Activated CD4-positive, alpha-beta T cell treated with anti-CD3 and anti-CD28 coated beads, Interleukin-2, amount 10 ng/mL, durations not matched to agents 24 days and 14 days (primary cell): ENCODE measurements at places on chromosomes 5 and 9. TPM values are rescaled to one million over a fixed set of nuclear protein-coding genes. Genes with fewer than 3 reads are reported as not detected.

- H3K27me3 ChIP-seq = peaks cover 2% of the 10 kb centered on the region
- H3K4me3 ChIP-seq = no peak overlapping the region
- H3K36me3 ChIP-seq = no peaks in the 10 kb centered on the region
Observed at GRCh38 chr5:62779010-62779422, 200.4 kb downstream of the LRRC70 start.

DNA sequence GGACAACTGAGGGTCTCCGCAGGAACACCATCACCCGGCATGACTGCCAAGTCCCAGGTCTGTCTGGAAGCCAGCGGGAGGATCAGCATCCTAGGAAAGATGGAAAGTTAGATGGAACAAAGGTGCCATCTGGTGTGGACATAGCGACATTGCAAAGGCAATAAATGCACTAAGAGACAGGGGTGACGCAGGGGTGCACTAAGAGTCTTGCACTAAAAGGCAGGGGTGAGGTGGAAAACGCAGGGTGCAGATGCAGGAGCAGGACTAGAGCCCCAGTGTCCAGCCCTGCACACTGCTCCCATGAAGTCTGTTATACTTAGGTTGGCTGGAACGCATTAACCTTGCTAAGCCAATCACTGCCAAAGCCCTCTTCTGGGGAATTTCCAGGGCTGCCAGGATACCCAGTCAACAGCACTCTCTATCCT lies 15.5 kb downstream of the ATOX1 start:
- H3K27me3 ChIP-seq = no peaks in the 10 kb centered on the region
- peaks cover 31% of the 10 kb centered on the region for H3K4me1 ChIP-seq
- DNase-seq = no peak
- H3K4me3 ChIP-seq = no peak overlapping the region
- H3K36me3 ChIP-seq = peaks cover 33% of the 10 kb centered on the region
- H3K27ac ChIP-seq = no peak overlapping the region

DNA sequence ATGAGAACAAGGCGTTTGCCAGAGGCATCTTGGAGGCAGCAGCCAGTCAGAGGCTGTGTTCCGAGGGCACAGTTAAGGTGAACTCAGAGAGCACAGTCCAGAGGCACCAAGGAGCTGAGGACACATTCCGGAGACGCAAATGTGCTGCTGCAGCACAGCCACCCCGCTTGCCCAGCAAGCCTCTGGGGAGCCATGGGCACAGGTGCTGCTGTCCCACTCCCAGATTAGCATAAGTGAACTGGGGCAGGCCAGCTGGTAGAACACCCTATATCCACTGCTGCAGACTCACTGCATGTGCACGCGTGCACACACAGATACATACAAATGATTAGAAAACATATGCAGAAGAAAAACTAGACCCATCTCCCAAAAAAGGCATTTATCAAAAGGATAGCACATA lies 164.5 kb downstream of the EBF1 start:
- DNase-seq = no peak
- H3K27me3 ChIP-seq = peaks cover 15% of the 10 kb centered on the region
- no peaks in the 10 kb centered on the region for H3K36me3 ChIP-seq
- no peak overlapping the region for H3K4me3 ChIP-seq
- H3K27ac ChIP-seq = no peak overlapping the region

- no peaks in the 10 kb centered on the region for H3K36me3 ChIP-seq
- H3K4me1 ChIP-seq = no peaks in the 10 kb centered on the region
- H3K27me3 ChIP-seq = no peaks in the 10 kb centered on the region
- no peak overlapping the region for H3K27ac ChIP-seq
- no peak overlapping the region for H3K4me3 ChIP-seq
Observed at GRCh38 chr5:15282611-15283010, 217.4 kb upstream of the FBXL7 start.

- H3K27ac ChIP-seq = no peak overlapping the region
- H3K36me3 ChIP-seq = no peaks in the 10 kb centered on the region
- H3K27me3 ChIP-seq = peaks cover 24% of the 10 kb centered on the region
- no peak overlapping the region for H3K4me3 ChIP-seq
Observed at GRCh38 chr9:136645903-136646754, 16.6 kb upstream of the EGFL7 start.

GRCh38 chr5:107639990-107640389 lies 30.7 kb downstream of the EFNA5 start:
- H3K27me3 ChIP-seq = peaks cover 3% of the 10 kb centered on the region
- H3K36me3 ChIP-seq = no peaks in the 10 kb centered on the region
- no peak for DNase-seq

GRCh38 chr9:27248702-27249101 lies 48.2 kb downstream of the EQTN start:
- no peaks in the 10 kb centered on the region for H3K36me3 ChIP-seq
- no peaks in the 10 kb centered on the region for H3K4me1 ChIP-seq
- peaks cover 1% of the 10 kb centered on the region for H3K27me3 ChIP-seq
- DNase-seq = no peak

DNA sequence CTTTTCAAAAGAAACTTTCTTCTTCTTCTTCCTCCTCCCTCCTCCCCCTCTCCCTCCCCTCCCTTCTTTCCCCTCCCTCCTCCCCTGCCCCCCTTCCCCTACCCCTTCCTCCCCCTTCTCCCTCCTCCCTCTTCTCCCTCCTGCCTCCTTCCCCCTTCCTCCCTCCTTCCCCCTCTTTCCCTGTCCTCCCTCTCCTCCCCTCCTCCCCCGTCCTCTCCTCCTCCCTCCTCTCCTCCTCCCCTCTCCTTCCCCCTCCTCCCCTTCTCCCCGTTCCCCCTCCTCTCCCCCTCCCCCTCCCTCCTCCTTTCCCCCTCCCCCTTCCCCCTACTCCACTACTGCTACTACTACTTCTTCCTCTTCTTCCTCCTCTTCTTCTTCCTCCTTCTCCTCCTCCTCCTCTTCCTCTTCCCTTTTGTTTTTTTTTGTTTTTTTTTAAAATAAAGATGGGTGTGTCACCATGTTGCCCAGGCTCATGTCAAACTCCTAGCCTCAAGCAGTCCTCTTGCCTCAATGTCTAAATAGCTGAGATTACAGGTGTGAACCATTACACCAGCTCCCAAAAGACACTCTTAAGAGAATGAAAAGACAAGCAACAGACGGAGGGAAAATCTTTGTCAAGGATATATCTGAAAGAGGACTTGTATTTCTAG lies 87.5 kb downstream of the SCAMP1 start:
- no peak for DNase-seq
- H3K27me3 ChIP-seq = no peaks in the 10 kb centered on the region
- H3K4me1 ChIP-seq = no peaks in the 10 kb centered on the region
- no peak overlapping the region for H3K27ac ChIP-seq
- H3K4me3 ChIP-seq = no peak overlapping the region
- peaks cover 20% of the 10 kb centered on the region for H3K36me3 ChIP-seq

DNA sequence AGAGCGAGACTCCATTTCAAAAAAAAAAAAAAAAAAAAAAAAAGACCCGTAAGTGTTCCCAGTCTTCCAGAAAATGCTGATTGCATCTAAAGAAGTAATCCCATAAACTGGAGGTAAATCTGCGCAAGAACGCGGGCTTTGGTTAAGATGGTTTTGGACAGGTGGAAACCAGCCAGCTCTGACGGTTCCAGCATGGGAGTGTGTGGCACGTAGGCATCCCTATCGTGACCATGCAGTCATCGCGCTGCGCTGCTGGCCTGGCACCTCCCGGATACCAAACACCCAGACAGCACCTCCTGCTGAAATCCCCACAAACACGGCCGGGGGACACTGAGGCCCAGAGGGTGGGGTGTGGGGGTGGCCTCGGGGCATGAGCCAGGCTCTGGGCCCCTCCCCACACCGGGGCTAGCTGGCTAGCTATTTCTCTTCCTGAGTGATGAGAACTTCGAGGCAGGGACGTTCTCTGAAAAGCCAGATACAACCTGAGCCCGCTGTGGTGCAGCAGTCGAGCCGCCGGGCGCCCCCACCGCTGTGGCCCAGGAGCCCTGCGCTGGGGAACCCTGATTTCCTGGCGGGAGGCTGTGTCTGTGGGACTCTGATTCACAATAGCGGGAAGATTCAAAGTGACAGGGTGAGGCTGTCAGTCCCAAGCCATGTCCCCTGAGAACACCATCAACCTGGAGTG lies 32.2 kb upstream of the NOTCH1 start:
- H3K27ac ChIP-seq = no peak overlapping the region
- H3K4me1 ChIP-seq = peaks cover 2% of the 10 kb centered on the region
- DNase-seq = no peak

GRCh38 chr5:180492226-180492903 lies 1.8 kb upstream of the CNOT6 start:
- peak overlapping the region; percentile 11 for H3K4me3 ChIP-seq
- H3K27ac ChIP-seq = peak overlapping the region; percentile 91
- no peaks in the 10 kb centered on the region for H3K27me3 ChIP-seq
- H3K4me1 ChIP-seq = peaks cover 22% of the 10 kb centered on the region
- no peak for DNase-seq
- peaks cover 10% of the 10 kb centered on the region for H3K36me3 ChIP-seq

DNA sequence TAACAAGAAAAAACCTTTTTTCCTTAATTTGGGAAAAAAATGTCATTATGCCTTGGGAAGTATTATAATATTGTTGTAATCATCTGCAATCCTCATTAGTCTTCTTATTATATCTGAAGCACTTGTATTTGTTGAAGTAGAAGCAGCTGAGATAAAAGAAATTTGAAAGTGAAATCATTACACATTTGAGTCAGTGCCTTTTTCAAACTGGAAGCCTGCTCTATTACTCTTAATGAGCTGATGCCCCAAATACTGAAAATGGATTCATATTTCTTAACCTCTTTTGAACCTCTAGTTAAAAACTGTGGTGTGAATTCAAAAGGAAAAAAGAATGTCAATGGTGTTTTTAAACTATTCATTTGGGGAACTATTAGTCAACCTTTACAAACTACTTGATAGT lies 1027.7 kb downstream of the NR2F1-AS1 start:
- no peak overlapping the region for H3K27ac ChIP-seq
- no peak for DNase-seq
- H3K36me3 ChIP-seq = no peaks in the 10 kb centered on the region
- H3K27me3 ChIP-seq = no peaks in the 10 kb centered on the region
- no peak overlapping the region for H3K4me3 ChIP-seq

DNA sequence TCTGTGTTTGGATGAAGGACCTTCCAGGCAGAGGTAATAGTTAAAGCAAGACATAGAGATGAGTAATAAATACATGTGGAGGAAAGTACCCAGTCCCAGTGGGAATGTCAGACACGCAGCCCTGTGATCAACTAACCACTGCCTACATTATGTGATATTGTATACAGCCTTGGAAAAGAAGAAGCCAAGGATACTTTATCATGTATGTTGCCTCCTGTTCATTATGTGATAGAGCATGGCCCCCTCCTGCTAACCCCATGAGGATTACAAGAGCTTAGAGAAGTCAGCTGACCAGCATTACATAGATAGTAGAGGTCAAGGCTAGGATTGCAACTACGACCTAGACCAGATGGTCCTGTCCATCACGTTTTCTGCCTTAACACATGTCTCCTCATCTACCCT lies 497.0 kb upstream of the TNC start:
- no peaks in the 10 kb centered on the region for H3K36me3 ChIP-seq
- H3K27me3 ChIP-seq = no peaks in the 10 kb centered on the region
- H3K27ac ChIP-seq = no peak overlapping the region

DNA sequence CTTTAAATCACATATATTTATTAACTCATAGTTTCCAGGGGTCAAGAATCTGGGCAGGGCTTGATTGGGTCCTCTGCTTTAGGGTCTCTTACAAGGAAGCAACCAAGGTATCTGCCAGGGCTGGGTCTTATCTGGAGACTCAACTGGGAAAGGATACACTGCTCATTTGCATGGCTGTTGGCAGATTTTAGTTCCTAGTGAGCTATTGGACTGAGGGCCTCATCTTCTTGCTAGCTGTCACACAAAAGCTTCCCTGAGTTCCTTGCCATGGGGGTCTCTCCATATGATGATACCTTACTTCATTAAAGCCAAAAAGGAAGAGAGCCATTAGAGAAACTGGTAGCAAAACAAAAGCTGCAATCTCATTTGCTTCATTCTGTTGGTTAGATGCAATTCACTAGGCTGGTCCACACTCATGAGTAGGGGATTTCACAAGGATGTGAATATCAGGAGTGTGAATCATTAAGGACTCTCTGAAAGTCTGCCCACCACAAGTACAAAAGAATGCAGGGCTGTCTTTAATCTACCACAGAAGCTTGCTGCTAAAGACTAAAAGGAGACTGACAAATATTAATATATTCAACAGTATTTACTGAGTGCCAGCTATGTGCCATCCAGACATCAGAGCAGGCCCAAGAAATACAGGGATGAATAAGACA lies 42.0 kb upstream of the TIMD4 start:
- peaks cover 43% of the 10 kb centered on the region for H3K36me3 ChIP-seq
- H3K4me3 ChIP-seq = no peak overlapping the region
- H3K4me1 ChIP-seq = peaks cover 21% of the 10 kb centered on the region

DNA sequence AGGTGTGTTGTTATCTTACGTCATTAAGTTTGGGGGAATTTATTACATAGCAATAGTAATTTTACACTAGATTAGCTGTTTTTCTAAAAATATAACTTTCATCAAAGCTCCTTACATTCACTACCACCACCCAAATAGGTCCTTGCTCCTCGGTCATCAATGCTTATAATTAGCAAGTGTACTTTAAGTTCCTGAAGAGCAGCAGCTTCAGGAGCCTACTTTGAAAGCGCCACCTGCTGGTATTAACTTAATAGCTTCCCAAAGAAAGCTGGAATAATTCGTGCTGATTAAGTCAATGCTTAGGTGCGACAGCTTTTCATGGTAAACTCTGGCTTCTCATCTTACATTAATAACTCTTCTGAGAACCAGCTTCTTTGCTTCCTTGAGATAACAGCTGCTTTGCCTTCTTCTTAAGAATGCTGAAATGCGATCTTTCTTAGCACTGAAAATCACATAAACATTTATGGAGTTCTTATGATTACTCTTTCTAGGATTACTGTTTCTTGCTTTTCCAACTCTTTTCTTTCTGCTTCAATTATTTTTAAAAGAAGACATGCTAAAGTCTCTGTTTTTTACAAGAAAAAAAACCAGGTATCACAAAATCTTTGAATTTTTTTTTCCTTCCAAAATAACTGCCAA lies 10.0 kb upstream of the C5 start:
- no peaks in the 10 kb centered on the region for H3K36me3 ChIP-seq
- H3K4me3 ChIP-seq = no peak overlapping the region
- H3K27ac ChIP-seq = no peak overlapping the region
- H3K27me3 ChIP-seq = peaks cover 5% of the 10 kb centered on the region
- DNase-seq = peak; percentile 80

GRCh38 chr5:179301376-179301775 lies 43.9 kb downstream of the ADAMTS2 start:
- no peak overlapping the region for H3K27ac ChIP-seq
- H3K4me1 ChIP-seq = no peaks in the 10 kb centered on the region
- H3K36me3 ChIP-seq = no peaks in the 10 kb centered on the region

DNA sequence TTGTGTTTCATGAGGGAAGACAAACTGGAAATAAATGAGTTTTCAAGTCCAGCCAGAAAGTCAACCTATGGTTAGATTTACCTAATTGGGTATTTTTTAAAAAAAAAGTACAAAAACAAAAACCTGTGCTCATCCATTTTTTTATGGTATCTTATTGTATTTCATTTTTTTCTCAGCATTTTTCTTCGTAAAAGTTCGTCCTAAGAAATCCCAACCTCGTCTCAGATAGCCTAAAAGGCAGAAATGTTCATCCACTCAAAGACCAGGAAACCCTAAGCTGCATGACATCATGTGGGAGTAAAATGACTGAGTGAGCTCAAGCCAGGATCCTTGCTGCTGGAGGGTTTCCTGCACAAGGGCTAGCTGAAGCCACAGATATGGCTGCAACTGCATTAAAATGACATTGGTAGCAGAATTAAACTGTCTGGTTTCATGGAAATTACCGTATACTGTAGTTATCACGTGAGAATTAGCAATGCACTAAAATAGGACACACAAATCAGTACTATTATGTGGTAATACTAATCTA lies 70.4 kb downstream of the NFIB start:
- H3K4me3 ChIP-seq = no peak overlapping the region
- no peaks in the 10 kb centered on the region for H3K4me1 ChIP-seq
- H3K27ac ChIP-seq = no peak overlapping the region
- no peaks in the 10 kb centered on the region for H3K27me3 ChIP-seq

The C5orf15 gene
- 41.4 and 45.0 TPM in 2 replicates for total RNA-seq

The GDF9 gene
- 0.30 and 0.45 TPM in 2 replicates for total RNA-seq

The PCDHGB4 gene
- total RNA-seq = 0.21 TPM in 2 replicates

The HTR4 gene
- not detected in 2 replicates for total RNA-seq

The VCAN gene
- 0.14 TPM in 1 of 2 replicates, not detected in the other for total RNA-seq

The PROB1 gene
- 8.4 and 9.2 TPM in 2 replicates for total RNA-seq
